Pancreas (tissue), 10 donors: ENCODE measurements at places on chromosomes 11 and 22.

GRCh38 chr11:28860893-28861292 is 752.7 kb downstream of the METTL15 start:
- no peak overlapping the region for H3K27ac ChIP-seq
- H3K4me1 ChIP-seq: no peaks in the 10 kb centered on the region
- H3K4me3 ChIP-seq: no peak overlapping the region
- H3K27me3 ChIP-seq: no peaks in the 10 kb centered on the region
- DNase-seq: no peak

DNA sequence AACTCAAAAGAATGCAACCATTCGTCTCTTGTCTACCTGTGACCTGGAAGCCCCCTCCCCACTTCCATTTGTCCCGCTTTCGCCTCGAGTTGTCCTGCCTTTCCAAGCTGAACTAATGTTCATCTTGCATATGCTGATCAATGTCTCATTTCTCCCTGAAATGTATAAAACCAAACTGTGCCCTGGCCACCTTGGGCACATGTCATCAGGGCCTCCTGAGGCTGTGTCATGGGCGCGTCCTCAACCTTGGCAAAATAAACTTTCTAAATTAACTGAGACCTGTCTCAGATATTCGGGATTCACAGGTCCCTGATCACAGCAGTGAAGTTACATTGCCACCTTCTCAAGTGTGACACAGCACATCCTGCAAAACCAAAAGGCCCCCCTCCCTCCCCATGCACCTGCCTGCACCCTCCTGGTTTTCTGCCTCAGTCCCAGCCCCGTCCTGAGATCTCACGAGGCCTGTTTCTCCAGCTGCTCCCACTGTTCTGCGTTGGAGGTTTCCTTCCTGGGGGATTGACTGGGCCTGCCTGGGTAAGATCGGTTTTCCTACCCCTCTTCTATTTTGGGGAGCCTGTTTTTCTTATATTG is 1328.7 kb downstream of the TBC1D22A start:
- H3K36me3 ChIP-seq: no peaks in the 10 kb centered on the region
- H3K4me3 ChIP-seq: no peak overlapping the region
- H3K27ac ChIP-seq: no peak overlapping the region
- no peak for DNase-seq
- no peaks in the 10 kb centered on the region for H3K27me3 ChIP-seq

DNA sequence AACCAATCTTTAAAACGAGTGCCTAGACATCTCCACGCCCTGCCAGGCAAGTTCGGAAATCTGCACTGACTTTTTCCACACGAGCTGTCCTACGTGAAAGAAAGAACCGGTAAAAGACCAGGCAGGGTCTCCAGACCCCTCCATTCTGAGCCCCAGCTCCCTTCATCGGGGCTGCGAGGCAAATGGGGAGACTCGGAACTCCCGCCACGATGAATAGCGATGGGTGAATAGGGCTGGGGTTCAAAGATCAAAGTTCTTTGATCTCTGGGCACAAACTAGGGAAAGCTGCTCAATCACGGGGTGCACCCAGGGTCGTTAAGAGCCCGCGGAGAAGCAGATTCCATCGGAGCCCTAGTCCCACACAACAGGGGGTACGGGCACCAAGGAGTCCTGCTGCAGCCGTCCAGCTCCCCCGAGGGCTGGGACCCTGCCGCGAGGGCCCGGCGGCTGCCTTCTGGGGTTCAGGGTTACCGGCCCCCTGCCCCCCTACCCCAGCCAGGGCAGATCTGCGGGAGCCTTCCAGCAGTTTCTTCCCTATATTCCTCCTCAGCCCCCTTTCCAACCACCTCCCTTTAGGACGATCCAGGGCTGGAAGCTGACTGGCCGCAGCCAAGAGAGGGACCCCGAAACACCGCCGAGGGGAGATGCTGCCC is 1.1 kb downstream of the LRP4 start:
- no peaks in the 10 kb centered on the region for H3K36me3 ChIP-seq
- no peaks in the 10 kb centered on the region for H3K27me3 ChIP-seq
- no peak overlapping the region for H3K27ac ChIP-seq
- H3K4me1 ChIP-seq: no peaks in the 10 kb centered on the region
- peak overlapping the region; percentile 79 for H3K4me3 ChIP-seq

GRCh38 chr11:29268733-29269132 is 748.1 kb downstream of the KCNA4 start:
- DNase-seq: no peak
- no peaks in the 10 kb centered on the region for H3K4me1 ChIP-seq
- no peaks in the 10 kb centered on the region for H3K36me3 ChIP-seq
